ENCODE measurements at places on chromosomes 11 and 22. TPM values are rescaled to one million over a fixed set of nuclear protein-coding genes. Genes with fewer than 3 reads are reported as not detected.

The LRRC4C gene
- 1.2 TPM for total RNA-seq

DNA sequence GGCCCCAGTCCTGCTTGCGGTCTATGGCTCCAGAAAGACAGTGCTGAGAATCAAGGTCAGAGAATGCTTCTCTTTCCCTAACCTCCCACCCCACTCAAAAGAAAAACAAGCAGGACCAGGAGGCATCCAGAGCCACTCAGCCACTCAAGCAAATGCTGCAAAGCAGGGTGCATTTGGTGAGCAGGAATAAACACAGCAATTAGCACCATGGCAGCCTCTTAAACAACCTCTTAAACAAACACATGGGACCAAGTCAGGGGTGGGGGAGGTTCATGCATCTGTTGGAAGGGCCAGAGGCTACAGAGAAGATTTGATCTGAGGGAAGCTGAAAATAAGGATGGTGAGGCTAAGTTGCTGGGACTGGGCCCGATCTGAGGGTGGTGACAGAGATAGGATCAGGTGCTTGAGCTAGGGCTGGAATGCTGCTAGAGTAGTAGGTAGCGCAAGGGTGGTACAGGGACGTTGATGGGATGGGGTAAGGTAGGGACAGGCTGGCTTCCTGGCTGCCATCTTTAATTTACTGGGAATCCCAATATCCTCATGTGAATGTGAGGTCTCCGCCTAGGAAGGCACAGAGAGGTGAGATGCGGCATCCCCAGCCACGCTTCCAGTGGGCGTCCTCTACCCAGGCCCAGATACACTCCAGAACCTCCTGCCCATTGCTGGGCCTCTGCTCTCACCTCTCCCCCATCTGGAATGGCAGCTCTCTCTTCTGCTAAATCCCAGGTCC is 26.6 kb upstream of the LMO1 start:
- no peaks in the 10 kb centered on the region for H3K4me1 ChIP-seq
- H3K27ac ChIP-seq, result no peak overlapping the region
- DNase-seq, result no peak
- H3K36me3 ChIP-seq, result no peaks in the 10 kb centered on the region
- H3K4me3 ChIP-seq, result no peak overlapping the region
- H3K27me3 ChIP-seq, result peaks cover 2% of the 10 kb centered on the region

DNA sequence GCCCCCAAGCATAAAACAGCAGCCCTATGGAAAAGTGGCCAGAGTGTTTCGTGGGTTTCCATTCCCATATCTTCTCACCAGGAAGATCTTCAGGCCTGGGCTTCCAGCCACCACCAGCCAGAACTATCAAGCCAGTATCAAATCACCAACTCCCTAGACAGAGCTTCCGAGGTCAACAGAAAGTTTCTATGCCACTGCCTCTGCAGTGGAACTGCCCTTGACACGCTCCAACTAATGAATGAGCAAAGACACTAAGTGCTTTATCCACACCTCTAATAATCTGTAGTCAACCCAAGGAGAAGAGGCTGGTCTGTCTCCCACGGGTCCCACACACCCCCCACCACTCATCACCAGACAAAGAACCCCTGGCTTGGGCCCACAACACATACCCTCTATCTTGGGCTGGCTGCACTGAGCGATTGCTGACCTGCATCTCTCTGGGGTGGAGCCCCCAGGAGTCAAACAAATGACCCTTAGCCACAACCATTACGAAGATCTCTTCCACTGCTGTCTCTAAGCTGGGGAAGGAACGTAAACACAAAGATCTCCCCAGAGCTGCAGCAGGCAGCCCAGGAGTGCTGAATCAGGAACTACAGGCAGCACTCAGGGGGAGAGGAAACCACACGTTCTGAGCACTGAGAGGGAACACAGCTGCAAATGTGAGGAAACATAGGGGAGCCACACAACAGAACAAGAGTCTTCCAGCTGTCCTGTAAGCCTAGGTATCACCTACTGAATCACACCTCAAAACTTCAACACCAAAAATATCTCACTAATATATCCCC is 9.7 kb downstream of the OR5AN1 start:
- no peaks in the 10 kb centered on the region for H3K4me1 ChIP-seq
- H3K4me3 ChIP-seq, result no peak overlapping the region
- peaks cover 5% of the 10 kb centered on the region for H3K36me3 ChIP-seq
- no peak for DNase-seq

DNA sequence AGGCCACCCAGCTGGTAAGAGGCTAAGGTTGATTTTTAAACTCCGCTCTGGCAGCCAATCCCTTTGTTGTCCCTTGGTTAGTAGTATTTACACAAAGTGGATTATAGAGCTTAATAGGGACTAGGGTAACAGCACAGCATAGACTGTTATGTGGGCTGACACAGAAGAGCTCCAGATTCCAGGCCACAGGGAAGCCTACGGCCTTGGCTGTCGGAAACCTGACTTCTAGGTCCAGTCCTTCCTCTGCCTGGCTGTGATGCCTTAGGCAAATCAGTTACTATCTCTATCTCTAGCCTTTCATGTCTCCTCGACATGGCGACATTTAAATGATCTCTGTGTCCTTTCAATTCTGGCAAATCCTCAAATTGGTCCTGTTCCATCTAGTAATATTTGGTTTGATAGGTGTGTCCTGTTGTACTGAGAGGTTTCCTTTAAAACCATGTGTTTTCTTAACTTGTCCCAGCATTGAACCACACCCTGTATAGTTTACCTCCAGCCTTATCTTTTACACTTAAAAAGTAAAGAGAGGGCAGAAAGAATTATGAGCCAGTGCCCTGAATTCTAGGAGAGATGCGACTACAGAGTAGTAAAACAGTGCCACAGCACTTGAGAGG is 4.2 kb downstream of the MMP1 start:
- H3K27me3 ChIP-seq, result no peaks in the 10 kb centered on the region
- H3K36me3 ChIP-seq, result no peaks in the 10 kb centered on the region
- no peaks in the 10 kb centered on the region for H3K4me1 ChIP-seq
- no peak for DNase-seq
